SK-N-DZ (cell line): ENCODE measurements at places on chromosomes 4 and X.

DNA sequence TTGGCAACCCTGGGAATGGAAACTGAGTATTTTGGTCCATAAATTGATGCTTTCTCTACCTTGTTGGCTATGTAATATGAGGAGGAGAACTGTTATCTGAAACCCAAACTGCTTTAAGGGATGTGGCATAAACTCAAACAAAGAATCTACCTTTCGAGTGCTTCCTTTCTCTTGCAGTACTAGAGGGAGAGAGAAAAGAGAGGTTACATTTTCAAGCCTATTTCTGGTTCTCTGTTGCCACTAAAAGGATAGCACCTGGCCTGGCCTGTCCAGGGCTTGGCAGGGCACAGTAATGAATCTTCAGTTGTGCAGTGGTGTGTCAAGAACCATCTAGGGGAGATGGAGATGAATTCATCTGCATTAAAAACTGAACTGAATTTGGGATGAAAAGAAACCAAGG lies 308.6 kb downstream of the PTTG2 start:
- DNase-seq, result no peak

DNA sequence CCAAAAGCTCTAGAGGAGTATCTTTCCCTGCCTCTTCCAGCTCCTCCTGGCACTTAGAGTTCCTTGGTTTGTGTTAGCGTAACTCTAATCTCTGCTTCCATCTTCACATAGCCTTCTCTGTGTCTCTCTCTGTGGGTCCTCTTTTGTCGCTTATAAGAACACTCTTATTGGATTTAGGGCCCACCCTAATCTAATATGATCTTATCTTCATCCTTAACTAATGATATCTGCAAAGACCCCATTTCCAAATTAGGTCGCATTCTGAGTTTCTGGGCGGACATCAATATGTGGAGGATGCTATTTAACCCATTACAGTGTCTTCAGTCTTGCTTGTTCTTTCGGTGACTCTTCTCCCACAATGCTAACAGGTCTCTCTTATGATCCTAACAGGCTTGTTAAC lies 72.3 kb downstream of the CC2D2A start:
- peak; percentile 91 for DNase-seq

DNA sequence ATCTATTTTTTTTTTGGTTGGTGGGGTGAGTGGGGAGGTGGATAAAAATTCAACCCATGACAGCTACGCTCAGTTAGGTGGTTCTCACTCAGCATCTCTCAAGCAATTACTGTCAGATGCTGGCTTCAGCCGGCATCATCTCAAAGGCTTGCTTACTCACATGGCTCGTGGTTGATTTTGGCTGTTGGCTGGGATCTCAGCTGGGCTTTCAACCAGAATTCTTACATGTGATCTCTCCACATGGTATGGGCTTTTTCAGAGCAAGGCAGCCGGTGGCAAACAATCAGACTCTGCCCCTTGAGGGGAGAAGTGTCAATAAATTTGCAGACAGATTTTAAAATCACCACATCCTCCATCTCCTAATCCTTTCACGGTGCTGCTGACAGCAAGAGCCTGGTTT lies 47.2 kb downstream of the SLC34A2 start:
- no peak for DNase-seq

GRCh38 chr4:111115881-111116280 lies 493.0 kb upstream of the PITX2 start:
- DNase-seq, result no peak

DNA sequence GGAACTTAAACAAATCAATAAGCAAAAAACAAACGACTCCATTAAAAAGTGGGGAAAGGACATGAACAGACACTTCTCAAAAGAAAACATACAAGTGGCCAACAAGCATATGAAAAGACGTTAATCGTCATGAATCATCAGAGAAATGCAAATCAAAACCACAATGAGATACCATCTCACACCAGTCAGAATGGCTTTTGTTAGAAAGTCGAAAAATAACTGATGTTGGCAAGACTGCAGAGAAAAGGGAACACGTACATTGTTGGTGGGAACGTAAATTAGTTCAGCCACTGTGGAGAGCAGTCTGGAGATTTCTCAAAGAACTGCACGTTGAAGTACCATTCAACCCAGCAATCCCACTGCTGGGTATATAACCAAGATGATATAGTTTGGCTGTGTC lies 23.7 kb downstream of the NEUROG2 start:
- DNase-seq, result no peak

GRCh38 chr4:14918336-14918735 lies 83.9 kb upstream of the CPEB2 start:
- no peak for DNase-seq

GRCh38 chr4:71609167-71609566 lies 174.7 kb downstream of the GC start:
- DNase-seq, result no peak

GRCh38 chrX:26581091-26581490 lies 365.1 kb downstream of the MAGEB5 start:
- no peak for DNase-seq

GRCh38 chr4:95956094-95956493 lies 116.2 kb downstream of the PDHA2 start:
- DNase-seq, result no peak

GRCh38 chrX:102934624-102935023 lies 2.4 kb upstream of the RAB40AL start:
- peak; percentile 16 for DNase-seq

DNA sequence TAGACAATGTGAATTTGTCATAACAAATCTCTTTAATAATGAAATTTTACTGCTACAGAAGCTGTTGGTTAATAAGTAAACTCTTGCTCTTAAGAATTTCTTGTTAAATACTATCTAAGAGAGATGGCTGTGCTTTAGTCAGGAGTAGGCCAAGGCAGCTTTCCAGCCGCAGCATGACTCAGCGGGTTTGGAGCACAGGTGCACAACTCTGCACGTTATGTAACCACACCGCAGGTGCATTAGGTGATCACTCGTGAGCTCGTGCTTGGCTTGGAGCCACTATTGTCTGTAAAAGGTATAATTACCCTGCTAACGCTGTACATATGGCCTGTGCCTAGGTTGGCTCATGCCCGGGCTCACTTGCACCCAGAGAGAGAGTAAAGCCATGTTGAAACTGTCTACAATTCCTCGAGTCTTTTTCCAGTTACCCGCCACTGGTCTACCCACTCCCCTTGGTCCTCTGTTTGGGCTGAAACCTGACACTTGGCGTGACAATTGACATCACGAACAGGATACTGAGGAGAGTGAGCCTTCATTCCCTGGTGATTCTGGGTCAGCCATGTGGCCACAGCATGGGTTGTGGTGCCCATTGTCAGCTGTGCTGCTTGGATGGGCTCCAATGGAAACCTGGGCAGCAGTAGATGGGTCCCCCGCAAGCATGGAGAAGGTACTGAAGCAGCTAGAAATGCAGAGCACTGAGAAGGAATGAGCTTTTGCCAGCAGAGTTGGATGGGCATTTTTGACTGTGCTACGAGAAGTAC lies 18.4 kb upstream of the ANAPC4 start:
- DNase-seq, result no peak

DNA sequence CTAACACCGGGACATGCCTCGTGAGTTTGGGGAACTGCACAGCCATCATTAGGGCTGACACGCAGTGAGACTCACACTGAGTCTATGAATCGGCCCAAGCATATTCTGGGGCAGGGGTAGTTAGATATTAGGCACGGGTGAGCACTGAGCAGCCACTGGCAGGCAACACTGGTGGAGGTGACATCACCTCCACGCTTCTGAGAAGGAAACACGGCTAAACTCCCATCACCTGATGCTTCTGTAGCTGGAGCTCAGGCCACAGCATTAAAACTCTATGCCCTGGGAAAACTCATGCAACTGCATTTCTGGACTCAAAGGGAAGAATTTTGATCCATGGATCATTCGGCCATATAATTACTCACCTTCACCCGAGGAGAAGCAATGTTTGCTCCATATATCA lies 100.8 kb upstream of the OTUD4 start:
- no peak for DNase-seq

- DNase-seq, result no peak
Measured at GRCh38 chr4:41144812-41145211, 69.5 kb downstream of the APBB2 start.

GRCh38 chr4:6523251-6523650 lies 50.8 kb upstream of the PPP2R2C start:
- no peak for DNase-seq

- DNase-seq, result no peak
Measured at GRCh38 chrX:1591863-1592469, 562 bp downstream of the AKAP17A start.

- DNase-seq, result no peak
Measured at GRCh38 chr4:161604516-161605300, 559.1 kb downstream of the FSTL5 start.

GRCh38 chr4:86160426-86160825 lies 199.4 kb downstream of the MAPK10 start:
- DNase-seq, result no peak

DNA sequence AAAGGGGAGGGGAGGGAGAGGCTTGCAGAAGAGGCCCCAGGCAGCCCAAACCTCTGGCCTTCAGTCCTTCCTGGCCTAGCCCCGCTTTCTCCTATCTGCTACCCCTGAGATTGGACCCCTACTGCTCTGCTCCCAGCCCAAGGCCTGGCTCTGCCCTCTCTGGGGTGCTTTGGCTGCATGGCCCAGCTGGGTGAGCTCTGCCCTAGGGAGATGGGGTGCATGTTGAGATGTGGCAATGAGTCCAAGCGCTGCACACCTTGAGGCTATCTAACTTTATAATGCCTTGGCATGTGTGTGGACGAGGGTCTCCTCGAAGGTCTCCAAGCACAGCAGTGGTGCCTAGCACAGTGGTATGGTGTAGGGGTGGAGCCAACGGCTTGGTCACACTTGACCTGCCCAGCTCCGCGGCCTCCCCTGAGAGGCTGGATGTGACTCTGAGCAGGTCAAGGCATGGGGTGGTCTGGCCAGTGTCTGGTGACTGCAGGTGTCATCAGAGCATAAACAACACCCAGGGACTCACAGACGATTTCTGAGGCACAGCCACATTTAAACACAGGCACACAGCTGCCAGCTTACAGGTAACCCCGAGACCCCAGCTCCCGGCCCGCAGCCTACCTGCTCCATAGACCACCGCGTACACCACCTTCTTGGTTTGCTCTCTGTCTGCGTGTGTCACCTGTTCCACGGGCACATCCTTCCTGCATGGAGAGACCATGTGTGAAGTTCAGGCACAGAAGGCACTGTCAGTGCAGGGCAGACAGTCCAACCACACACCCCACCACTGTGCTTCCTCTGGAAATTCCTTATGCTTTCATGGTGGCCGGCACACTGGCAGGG lies 36.3 kb downstream of the NAT8L start:
- no peak for DNase-seq

DNA sequence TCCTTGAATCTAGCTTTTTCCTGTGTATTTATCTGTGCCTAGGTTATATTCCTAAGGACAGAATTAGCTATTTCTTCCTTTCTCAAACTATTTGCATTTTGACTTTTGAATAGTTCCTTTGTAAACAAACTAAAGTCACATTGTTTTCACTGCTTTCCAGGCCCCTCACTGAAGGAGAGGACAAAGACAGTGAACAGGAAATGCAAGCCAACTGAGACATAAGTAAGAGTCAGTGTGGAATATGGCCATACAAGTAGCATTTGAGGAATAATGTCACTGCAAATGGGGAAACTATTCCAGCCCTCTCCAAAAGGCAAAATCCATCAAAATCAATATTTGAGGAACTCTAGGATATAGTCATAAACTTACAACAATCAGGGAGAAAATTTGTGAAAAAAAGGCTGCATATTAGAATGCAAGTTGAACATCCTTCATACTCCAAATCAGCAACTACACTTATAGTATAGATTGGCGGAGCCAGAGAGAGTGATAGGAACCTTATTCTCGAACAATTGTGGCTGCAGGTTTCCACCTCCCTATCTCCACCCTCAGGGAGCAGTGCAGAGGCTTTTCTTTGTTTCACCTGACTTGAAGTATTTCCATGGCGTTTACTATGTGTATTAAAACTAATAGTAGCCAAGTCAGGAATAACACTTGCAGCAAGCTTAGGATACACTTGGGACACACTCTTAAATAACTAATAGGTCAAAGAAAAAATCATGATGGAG lies 1110.4 kb upstream of the ADGRL3 start:
- no peak for DNase-seq

- no peak for DNase-seq
Measured at GRCh38 chrX:130071611-130072344, 38.5 kb downstream of the ELF4 start.

DNA sequence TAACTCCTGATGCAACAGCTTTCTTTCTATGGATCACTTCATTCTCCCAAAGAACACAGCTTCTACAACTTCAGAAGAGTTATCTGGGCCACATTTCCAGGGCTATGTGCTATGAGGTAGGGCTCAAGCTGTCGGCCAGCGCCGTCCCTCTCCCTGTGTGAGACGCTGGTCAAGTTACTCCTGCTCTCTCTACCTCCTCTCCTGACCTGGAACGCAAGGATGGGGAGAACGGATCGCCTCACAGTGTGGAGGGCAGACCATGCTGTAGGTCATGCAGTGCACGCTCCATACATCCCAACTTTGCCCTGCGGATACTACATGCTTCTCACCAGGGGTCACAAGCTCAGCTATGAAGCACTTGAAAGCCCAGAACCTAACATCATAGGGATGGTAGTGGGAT lies 42.4 kb downstream of the JAKMIP1 start:
- DNase-seq, result no peak

DNA sequence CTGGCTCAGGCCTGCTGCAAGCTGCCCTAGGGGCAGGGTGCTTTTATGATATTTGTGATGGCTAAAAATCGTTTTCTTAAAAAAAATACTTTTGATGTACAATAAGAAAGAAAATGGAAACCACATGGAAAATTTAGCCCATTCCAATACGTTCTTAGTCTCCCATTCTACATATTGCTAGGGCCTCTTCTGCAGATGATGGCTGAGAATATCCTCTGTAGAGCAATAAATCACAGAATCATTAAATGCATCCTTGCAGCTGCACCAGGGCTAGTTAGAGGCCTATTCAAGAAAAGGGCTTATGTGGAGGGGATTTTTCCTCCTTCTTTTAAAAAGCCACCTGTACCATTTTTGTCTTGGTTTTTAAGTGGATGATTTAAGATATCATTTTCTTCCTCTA lies 97.6 kb upstream of the C1GALT1C1 start:
- no peak for DNase-seq

- DNase-seq, result no peak
Measured at GRCh38 chr4:75963558-75963957, 22.7 kb upstream of the NAAA start.

- no peak for DNase-seq
Measured at GRCh38 chr4:188854436-188854835, 715.2 kb downstream of the TRIML1 start.

GRCh38 chr4:83866834-83867621 lies 331.1 kb downstream of the GPAT3 start:
- no peak for DNase-seq
